ENCODE measurements at places on chromosomes 7 and 10. TPM values are rescaled to one million over a fixed set of nuclear protein-coding genes. Genes with fewer than 3 reads are reported as not detected.

DNA sequence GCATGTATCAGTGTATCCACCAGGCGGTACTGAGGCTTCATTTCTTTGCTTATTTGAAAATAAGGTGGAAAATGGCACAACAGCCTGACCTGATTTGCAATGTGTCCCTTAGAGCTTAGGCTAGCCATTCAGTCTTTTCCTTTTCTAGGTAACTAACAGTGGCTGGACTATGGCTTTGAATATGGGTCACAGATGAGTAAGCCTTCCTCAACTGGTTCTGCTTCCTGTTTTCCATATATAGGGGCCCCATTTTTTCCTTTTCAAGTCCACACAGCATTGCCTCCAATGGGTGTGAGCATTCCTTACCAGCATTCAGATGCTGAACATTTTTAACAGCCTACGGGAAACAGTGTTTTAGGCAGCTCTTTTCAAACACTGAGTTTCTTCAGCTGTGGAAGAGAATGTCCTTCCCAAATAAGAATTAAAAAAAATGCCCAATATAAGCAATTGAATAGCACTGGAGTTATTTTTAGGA, 3.9 kb upstream of the ITGB1 start:
- DNase-seq: no peak
- H3K27ac ChIP-seq: peak overlapping the region; percentile 61
- H3K36me3 ChIP-seq: peaks cover 2% of the 10 kb centered on the region
- H3K27me3 ChIP-seq: no peaks in the 10 kb centered on the region

- H3K4me3 ChIP-seq: no peak overlapping the region
- no peaks in the 10 kb centered on the region for H3K36me3 ChIP-seq
- H3K27ac ChIP-seq: no peak overlapping the region
- no peak for DNase-seq
- H3K27me3 ChIP-seq: no peaks in the 10 kb centered on the region
- peaks cover 27% of the 10 kb centered on the region for H3K4me1 ChIP-seq
These were observed 37.2 kb downstream of the CLRN3 start for GRCh38 chr10:127855591-127855881.

DNA sequence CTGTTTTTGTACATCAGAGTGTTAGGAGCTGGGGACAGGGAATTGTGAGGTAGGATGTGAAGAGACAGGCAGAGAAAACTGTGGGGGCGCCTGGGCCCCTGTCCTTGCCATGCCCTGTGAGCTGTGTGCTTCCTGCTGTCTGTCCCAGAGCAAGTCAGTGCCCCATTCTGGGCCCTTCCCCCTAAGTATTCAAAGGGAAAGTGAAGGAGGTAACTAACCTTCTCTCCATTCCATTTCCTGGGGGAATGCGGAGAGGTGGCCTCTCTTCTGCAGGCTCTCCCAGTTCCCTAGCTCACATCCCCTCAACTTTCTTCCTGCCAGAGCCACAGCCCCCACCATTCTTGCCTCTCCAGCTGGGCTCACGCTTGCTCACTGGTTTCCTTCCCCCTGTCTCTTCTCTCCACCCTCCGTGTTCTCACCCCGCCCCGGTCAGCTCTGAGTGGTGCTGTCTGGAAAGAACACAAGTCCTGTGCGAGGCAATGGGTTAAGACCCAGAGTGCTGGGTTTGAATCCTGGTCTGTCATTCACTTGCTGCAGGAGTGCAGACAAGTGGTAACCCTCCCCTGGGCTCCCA, 9.7 kb upstream of the VSIR start:
- H3K36me3 ChIP-seq: no peaks in the 10 kb centered on the region
- no peak for DNase-seq
- no peaks in the 10 kb centered on the region for H3K27me3 ChIP-seq
- H3K27ac ChIP-seq: no peak overlapping the region
- H3K4me3 ChIP-seq: no peak overlapping the region

DNA sequence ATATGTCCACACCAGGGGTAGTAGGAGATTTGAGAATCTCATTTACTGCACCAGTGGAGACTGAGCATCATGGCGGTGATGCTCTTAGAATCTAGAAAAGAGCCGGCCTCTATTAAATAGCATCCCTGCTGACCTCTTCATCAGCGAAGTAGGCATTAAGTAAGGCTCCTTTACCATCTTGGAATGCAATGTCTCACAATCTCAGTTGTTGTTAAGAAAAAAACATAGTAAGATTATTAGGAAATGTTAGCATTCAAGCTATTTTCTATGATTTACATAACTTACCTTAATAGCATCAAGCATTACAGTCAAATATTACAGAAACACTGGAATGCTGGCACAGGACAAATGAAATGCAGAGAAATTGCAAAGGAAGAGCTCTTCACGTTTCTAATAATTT, 54.5 kb downstream of the ORC5 start:
- H3K36me3 ChIP-seq: no peaks in the 10 kb centered on the region
- no peaks in the 10 kb centered on the region for H3K4me1 ChIP-seq
- DNase-seq: no peak
- H3K27me3 ChIP-seq: no peaks in the 10 kb centered on the region

DNA sequence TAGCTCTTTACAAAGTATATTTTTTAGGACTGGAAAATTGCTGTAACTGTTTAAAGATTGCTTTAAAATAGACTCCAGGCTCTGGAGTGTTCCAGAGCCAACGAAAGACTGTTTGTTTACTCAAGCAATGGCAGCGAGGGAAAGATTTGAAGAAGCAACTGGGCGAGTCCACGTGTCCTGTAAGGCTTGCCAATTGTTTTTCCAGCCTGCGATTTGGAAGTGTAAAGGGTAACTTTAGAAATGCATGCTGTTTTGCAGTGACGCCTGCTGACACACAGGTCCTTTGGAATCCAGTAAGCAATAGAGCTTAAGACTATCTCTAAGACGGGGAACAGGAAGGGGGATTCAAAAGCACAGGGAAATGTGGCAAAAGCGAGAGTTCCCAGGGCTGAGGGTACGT, 55.8 kb downstream of the TACC2 start:
- H3K4me1 ChIP-seq: peaks cover 38% of the 10 kb centered on the region
- no peaks in the 10 kb centered on the region for H3K36me3 ChIP-seq
- H3K27me3 ChIP-seq: no peaks in the 10 kb centered on the region
- no peak overlapping the region for H3K4me3 ChIP-seq
- no peak overlapping the region for H3K27ac ChIP-seq

- no peak overlapping the region for H3K27ac ChIP-seq
- no peaks in the 10 kb centered on the region for H3K27me3 ChIP-seq
- H3K4me1 ChIP-seq: no peaks in the 10 kb centered on the region
- H3K4me3 ChIP-seq: no peak overlapping the region
These were observed 36.2 kb upstream of the NCAPG2 start for GRCh38 chr7:158740657-158741293.

DNA sequence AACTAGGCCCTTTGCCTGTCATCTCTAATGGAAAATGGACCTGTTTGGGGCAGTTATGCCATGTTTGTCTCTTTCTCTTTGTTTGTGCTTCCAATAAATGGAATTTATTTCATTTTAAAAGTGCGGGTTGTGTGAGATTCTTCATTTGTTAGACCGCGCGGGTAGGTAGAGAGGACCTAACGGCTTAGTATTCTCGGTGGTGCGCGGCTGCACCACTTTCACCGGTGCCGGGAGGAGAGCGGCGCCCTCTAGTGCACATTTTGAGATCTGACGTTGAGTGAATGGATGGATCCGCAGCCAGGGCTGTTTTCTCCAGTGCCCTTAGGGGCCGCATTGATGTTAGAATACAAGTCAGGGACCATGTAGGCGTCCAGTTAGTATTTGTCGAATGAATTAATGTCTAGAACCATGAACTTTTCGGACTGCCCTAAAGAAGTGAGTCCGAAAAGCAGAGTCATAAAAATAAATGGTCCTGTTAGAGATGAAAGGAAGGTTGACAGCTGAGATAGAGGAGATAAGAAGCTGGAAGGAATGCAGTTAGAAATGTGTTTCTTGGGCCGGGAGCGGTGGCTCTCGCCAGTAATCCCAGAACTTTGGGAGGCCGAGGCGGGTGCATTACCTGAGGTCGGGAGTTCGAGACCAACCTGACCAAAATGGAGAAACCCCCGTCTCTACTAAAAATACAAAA, 29.3 kb upstream of the GIMAP8 start:
- DNase-seq: peak; percentile 87
- no peak overlapping the region for H3K27ac ChIP-seq
- no peak overlapping the region for H3K4me3 ChIP-seq
- H3K27me3 ChIP-seq: no peaks in the 10 kb centered on the region
- H3K4me1 ChIP-seq: peaks cover 7% of the 10 kb centered on the region

DNA sequence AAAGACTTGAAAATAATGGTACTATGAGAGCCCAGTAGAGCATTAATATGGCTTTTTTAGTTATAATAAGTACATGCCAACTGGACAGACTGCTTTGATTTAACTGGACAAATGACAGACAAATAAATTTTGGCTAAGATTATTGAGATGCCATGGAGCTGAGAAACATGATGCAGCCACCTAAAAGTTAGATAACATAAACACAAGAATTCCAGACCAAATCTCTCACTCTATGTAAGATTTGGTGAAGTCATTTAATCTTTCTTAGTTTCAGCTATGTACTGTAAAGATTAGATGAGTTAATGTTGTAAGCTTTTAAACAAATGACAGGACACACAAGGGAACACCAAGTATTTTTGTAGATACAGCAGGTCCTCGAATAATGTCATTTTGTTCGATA, 118.2 kb downstream of the CACNA2D1 start:
- no peaks in the 10 kb centered on the region for H3K27me3 ChIP-seq
- H3K27ac ChIP-seq: no peak overlapping the region
- DNase-seq: no peak
- no peaks in the 10 kb centered on the region for H3K36me3 ChIP-seq
- no peaks in the 10 kb centered on the region for H3K4me1 ChIP-seq

- no peak overlapping the region for H3K27ac ChIP-seq
- H3K4me1 ChIP-seq: peaks cover 42% of the 10 kb centered on the region
- H3K4me3 ChIP-seq: peak overlapping the region; percentile 92
- H3K27me3 ChIP-seq: no peaks in the 10 kb centered on the region
- DNase-seq: no peak
These were observed 2.5 kb downstream of the CYREN start for GRCh38 chr7:135168001-135168400.

DNA sequence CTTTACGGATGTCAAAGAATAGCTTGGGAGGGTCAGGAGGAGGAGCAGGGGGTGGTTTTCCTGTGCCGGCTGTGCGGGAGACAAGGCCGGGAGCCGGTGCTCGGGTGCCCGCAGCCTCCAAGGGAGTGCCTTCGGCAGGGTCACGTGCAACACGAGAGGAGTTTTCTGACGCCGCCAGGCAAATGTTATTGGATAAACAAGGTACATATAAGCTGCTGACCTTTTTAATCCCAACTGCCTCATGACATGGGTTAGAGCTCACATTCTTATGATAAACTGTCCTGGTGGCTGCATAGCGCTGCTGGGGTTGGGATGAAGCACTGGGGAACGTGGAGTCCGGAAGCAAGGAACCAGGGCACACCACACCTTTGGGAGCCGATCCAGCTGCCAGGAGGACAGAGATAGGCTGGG, 124.8 kb upstream of the PDLIM1 start:
- peak overlapping the region; percentile 28 for H3K27ac ChIP-seq
- H3K4me3 ChIP-seq: peak overlapping the region; percentile 44
- peaks cover 63% of the 10 kb centered on the region for H3K4me1 ChIP-seq
- no peak for DNase-seq
- H3K36me3 ChIP-seq: no peaks in the 10 kb centered on the region

GRCh38 chr7:50856231-50856630, 73.5 kb upstream of the GRB10 start:
- DNase-seq: no peak
- H3K4me3 ChIP-seq: no peak overlapping the region
- no peaks in the 10 kb centered on the region for H3K27me3 ChIP-seq

DNA sequence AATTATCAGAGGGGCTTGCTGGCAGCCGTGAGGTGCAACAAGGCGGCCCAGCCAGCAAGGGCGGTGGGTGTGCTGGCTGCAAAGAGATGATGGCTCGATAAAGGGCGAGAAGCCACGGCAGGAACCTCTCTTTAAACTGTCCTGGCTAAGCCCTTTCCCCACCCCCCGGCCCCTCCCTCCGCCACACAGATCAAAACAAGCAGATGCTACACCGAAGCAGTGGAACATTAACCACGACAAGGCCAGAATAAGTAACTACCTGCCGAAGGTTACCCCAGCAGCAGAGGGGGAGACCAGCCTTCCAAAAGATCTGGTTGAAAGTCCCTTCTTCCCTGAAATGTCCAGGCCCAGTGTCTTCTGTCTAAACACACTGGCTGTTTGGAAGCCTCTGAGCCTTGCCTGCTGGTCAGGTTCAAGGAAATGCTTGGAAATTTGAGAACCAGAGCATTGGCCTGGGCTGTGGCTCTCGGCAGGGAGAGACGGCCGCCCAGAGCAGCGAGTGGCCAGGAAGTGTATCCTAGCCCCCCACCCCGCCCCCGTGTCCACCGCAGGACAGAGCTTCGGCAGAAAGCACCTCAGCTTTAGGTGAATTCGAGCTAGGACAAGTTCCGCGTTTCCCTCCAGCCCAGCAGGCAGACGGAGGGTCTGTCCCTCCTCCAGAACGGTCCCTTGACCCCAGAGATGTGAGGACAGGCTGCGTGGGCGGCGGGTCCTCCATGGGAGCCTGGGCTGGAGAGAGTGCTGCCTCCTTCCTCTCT, 2.1 kb downstream of the FAM20C start:
- no peak overlapping the region for H3K27ac ChIP-seq
- peaks cover 30% of the 10 kb centered on the region for H3K27me3 ChIP-seq
- no peak for DNase-seq

DNA sequence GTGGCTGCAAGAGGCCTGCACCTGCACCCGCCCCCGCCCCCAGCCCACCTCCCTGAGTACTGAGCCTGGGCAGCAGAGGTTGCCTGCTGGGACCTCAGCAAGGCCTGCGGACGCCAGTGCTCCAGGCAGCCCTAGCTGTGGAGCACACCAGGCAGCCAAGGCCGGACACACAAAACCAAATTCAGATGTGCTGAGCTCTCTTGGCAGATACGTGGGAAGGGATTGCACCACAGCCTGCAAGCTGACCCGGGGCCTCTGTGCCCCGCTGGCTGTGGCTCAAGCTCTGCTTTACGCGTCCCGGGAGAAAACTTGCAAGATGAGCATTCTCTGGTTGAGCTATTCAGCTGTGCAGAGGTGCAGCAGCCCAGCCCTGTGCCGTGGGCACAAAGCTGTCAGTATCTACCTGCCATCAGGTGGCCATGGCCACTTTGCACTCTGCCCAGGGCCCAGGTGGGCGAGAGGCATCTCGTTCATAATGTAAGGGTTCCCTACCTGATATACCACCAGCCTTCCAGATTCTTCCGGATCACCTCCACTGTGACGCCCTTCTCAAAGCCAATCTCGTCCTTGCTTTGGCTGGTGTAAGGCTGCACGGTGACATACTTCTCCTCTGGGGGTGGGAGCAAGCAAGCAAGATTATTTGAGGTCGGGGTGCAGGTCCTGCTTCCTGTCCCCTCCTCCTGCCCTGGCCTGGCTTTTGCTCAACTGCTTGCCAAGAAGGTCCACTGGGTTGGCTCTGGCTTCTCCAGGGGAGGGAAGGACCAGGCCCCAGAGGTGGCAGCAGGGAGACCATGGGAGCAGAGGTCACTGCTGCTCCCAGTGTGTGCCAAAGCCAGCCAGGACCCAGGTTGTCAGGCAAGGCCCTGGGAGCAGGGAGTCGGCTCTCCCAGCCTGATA, 123.4 kb downstream of the NEURL1 start:
- no peak overlapping the region for H3K27ac ChIP-seq
- H3K36me3 ChIP-seq: peaks cover 8% of the 10 kb centered on the region
- H3K4me3 ChIP-seq: no peak overlapping the region
- H3K27me3 ChIP-seq: no peaks in the 10 kb centered on the region
- peaks cover 15% of the 10 kb centered on the region for H3K4me1 ChIP-seq
- no peak for DNase-seq

GRCh38 chr10:127986531-127987466, 79.9 kb downstream of the PTPRE start:
- no peaks in the 10 kb centered on the region for H3K27me3 ChIP-seq
- H3K4me1 ChIP-seq: peaks cover 16% of the 10 kb centered on the region
- H3K4me3 ChIP-seq: no peak overlapping the region
- peak overlapping the region; percentile 65 for H3K27ac ChIP-seq
- no peaks in the 10 kb centered on the region for H3K36me3 ChIP-seq

The CYP2E1 gene
- 0.49 TPM for total RNA-seq

The PRDX3 gene
- total RNA-seq: 147 TPM

The AGMO gene
- 0.51 TPM for total RNA-seq

The PTPRE gene
- total RNA-seq: 2.3 TPM

The IGFBP1 gene
- not detected for total RNA-seq

The LIPN gene
- total RNA-seq: not detected

The OGDHL gene
- 10.6 TPM for total RNA-seq

The GTPBP4 gene
- 79.8 TPM for total RNA-seq

Data from neural crest cell (in vitro differentiated cells).